RKO (cell line): ENCODE measurements at places on chromosomes 16 and 17.

DNA sequence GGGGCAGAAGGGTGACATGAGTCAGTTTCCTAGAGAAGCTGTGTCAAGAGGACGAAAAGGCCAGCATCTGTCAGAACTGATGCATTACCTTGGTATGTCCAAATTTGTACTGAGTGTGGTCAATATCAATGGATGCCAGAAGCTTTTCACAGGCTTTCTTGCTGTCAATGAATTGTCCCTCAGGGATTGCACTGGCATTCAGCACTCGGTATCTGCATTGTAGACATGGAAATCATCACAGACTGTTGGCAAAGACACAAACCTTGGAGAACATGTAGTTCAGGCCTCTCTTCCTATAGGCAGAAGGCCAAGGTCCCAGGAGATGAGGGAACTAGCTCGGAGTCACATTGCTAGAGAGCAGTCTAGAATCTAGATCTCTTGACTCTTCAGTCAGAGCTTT, 16.6 kb downstream of the MYH3 start:
- no peak for DNase-seq

GRCh38 chr16:14522671-14523070, 107.4 kb downstream of the PARN start:
- no peak for DNase-seq

GRCh38 chr17:8698162-8698971, 46.3 kb downstream of the CCDC42 start:
- DNase-seq = no peak

DNA sequence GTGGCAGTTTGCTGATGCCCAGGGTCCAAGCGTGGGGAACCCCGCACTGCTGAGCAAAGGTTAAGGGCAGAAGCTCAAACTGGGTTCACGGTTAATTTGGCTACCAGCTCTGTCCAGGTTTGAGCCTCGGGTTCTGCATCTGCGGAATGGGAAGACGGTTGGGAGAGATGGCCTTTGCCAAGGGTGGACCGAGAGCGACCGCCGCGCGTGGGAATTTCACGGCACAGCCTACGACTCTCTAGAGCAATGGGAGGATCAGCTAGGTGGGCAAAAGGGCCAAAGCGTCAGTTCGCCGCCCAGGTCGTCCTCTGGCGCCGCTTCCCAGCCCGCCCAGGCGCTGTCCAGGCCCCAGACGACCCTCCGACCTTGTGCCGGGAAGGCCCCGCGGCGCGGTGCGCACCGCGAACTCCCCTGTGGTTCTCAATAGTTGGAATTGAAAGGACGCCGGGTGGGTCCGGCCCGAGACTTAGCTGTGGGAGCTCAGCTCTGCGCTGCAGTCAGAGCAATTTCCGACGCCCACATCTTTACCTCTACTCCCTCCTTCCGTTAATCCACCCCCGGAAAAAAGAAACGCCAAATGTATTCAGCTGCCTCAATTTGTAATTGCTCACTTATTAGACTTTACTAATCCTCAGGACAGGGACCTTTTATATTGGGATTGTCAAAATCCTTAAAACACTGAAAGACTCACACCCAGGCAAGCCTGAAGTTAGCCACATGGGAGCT, 2.5 kb upstream of the HS3ST3B1 start:
- no peak for DNase-seq

DNA sequence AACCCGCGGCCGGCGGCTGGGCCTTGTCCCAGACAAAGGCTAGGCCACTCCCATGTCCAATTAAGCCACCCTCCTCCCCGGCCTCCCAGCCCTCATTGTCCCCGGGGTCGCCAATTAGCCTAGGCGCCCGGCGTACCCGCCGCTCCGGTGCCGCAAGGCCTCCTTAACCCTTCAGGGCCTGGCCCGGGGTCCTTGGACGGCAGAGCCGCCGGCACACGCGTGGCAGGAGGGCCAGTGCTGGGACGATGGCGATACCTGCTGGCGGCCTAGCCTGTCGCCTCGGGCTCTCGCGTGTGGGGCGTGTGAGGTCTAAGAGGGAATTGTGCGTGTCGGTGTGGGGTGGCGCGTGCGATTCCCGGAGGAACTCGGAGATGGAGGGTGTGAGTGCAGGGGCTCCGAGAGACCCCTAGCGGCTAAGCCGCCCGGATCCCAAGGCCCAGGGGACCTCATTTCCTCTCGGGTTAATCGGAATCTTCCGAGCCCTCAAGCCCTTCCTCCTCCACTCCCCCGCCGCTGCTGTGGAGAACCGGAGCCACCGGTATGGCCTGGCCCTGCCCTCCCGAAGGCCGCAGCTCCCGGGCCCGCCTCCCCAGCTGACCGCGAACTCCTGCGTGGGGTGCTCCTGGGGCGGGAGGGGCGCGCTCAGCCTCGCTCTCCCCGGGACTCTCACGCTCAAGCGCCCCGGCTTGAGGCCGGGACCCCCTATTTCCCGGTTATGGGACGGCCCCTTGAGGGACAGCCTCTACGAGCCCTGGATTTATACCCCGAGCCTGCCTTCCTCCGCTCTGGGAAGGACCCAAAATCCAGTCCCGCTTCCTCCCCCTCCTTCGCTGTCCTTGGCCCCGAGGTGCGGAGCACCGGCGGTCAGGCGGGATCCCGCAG, 11.9 kb downstream of the TBX2 start:
- DNase-seq = peak; percentile 45

- DNase-seq = no peak
Observed at GRCh38 chr16:73616770-73617169, 568.8 kb upstream of the ZFHX3 start.

- DNase-seq = no peak
Observed at GRCh38 chr17:49382556-49382955, 20.5 kb upstream of the ZNF652 start.

DNA sequence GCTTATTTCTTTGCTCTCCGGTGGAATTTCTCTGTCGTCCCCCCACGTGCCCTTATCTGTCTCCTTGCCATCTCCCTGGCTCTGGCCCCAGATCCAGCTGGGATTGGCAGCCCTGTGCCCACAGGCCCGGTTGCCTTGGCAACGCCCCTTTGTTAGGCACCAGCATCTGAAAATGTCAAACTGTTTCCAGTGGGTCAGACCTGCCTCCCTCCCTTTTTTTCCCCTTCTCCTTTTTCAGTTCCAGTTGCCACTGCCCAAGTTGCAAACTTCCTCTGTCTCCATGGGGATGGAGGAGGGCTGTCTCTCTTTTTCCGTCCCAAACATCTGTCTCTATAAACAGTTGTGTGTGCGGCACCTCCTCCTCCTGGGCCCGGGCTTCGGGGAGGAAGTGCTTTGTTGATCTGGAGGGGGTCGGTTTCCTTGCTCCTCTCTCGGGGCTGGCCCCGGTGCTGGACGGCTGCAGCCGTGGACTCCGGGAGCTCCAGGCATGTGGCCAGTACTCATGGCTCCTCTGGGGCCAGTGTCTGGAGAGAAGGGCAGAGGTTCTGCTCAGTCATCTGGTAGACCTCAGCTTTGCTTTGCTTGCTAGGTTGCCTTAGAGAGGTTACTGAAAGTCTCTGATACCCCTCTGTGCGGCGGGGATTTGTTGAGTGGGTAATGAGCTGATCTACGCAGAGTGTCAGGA, 35.3 kb downstream of the SOCS3 start:
- DNase-seq = no peak

GRCh38 chr16:8872967-8873865, 4.4 kb upstream of the CARHSP1 start:
- peak; percentile 38 for DNase-seq

DNA sequence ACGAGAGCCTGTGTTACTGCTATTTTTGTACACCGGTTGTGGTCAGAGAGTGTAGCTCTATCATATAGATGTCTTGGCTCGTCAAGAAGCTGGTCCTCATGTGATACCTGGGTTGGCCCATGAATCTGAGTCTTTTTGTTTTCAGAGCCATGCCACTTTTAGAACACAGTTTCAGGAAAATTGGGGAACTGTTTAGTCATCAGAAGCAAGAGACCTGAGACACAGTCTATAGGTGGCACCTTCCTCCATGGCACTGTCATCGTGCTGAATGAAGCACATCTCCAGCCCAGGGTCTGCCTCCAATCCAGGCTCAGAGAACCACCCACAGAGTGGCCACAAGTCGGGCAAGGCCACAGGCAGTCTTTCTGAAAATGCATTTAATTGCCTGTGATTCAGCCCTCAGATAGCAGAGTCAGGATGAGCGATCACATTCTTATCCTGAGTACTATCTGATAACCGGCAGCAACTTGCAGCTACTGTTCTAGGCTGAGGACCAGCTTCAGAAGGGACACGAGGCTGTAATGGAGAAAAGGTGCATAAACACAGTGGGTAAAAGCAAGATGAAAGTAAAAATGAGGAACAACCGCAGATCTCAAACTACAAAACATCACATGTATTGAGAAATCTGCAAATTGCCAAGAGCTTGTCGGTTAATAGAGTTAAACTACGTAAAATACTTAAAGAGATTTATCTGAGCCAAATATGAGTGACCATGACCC, 14.2 kb upstream of the HAPSTR1 start:
- peak; percentile 78 for DNase-seq

DNA sequence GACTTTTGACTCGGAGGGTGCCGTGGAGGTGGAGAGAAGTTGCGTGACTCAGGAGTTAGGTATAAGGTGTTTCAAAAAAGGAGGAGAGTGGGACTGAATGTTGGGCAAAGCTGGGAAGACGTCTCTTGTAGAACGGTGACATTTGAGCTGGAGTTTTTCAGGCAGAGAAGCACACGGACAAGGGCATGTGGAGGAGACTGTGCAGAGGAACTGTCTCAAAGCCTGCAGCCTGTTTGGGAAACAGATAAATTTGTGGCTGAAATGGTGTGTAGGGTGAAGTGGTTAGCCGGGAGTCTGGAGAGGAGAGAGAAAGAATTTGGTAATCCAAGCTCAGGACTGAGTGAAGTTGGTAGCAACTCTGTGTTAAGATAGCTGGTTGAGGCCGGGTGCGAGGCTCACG, 9.8 kb downstream of the USP10 start:
- no peak for DNase-seq

- DNase-seq = no peak
Observed at GRCh38 chr17:13671771-13672170, 70.0 kb upstream of the HS3ST3A1 start.

DNA sequence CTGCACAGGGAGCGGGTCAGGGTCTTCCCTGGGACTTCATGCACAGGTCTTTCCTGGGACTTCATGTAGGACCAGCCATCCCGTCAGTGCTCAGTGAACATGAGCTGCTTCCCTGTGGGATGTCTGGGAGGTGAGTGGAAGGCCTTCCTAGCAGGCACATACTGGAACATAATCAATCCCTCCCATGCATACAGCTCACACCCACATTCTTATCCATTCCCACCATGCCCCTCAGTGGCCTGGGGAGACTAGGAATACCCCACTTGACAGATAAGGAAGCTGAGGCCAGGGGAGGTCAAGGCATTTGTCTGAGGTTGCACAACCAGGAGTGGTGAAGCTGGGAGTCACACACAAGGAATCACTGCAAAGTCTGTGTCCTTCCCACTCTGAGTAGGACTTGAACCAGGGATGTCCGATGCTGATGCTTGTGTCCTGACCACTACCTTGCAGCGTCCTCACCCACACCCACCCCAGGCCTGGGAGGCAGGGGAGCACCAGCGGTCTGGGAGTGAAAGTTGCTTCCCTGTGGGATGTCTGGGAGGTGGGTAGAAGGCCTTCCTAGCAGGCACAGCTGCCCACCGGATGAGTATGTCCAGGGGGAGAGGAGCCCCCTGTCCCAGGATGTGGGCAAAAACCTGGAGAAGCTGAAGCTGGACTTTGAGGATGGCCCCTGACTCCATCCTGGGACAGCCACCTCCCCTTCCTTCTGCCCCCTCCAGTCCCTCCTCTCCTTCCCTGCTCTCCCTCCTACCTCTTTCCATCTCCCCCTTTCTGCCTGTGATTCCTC, 1.0 kb upstream of the NLRC5 start:
- no peak for DNase-seq

GRCh38 chr17:17713839-17714238, 32.6 kb downstream of the RAI1 start:
- no peak for DNase-seq

DNA sequence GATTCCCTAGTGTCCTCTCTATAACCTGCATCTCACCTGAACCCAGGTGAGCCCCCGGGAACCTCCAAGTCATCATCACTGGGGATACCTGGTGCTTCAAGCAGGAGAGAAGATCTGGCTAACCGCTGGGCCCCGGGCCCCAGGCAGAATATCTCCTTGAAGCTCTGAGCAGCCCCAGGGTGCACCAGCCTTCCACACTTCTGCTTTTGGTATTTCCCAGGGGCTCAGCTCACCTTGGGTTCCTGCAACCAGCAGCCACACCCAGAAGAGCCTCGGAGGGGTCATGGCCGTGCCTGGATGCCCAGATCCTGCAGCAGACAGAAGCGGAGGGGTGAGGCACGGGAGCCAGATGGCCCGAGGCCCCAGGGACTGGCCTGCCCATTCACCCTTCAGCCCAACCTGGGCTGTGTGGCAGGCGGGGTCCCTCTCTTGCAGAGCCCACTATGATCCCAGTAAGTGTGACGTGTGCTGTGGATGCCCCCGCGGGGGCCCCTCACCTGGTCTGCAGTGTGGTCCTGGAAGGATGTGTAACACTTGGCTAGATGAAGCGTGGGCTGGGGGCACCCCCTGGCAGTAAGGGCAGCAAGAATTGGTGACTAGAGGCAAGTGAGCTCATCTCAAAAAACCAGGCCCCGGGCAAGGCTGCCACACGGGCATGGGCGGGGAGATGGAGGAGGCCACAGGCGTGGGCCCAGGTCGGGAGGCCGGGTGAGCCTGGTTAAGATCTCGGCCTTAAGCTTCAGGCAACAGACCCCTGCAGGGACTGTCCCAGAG, 2.6 kb downstream of the LGALS3BP start:
- no peak for DNase-seq

- DNase-seq = no peak
Observed at GRCh38 chr17:51203838-51204237, 37.6 kb downstream of the NME2 start.

GRCh38 chr17:27660436-27660835, 29.4 kb downstream of the LGALS9 start:
- no peak for DNase-seq

- DNase-seq = peak; percentile 18
Observed at GRCh38 chr17:48484850-48485249, 46.0 kb downstream of the HOXB1 start.

DNA sequence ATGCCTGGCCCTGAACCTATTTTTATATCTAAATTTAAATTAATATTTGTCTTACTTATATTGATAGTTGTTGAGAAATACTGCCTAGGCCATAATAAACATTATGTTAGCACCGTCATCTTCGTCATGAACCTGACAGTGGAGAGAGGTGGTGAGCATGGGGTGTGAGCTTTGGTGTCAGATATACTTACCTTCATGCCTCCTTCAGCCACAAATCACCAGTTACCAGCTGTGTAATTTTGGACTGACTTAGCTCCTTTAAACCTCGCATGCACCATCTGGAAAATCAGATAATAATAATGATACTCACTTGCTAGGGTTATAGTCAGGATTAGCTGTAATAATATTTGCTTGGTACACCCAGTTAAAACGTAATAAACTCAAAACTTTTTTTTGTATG, 35.0 kb downstream of the SNX29 start:
- DNase-seq = no peak
